CD4-positive, alpha-beta T cell treated with Interleukin-10 for 1 hour (primary cell): ENCODE measurements at places on chromosomes 5 and 9.

GRCh38 chr9:107786561-107786960 is 297.0 kb upstream of the KLF4 start:
- no peak for DNase-seq

- DNase-seq = no peak
Observed at GRCh38 chr5:153831973-153832372, 206.7 kb downstream of the FAM114A2 start.

DNA sequence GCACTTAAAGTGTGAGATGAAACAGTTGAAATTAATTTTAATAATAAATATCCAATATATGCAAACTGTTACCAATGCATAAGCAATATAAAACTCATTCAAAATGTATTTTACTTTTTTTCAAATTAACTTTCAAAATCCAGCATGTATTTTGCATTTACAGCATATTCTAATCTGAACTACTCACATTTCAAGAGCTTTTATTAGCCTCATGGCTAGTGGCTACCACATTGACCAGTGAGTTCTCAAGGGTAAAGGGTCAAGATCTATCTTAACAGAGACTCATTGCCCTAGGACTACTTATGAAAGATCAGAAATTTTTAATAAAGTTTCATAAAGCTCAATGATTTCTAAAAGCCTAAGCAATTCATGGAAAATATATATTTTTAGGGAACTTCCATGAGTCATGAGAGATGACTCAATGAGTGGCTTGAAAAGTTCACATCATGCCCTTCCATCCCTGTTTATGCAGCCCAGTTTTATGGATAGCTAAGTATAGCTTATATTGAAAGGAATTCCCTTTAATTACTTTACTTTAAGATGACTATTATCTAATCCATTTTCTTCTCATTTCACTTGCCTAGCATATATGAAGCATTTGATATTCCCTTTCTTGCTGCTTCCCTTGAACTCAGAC is 608.6 kb downstream of the SLCO4C1 start:
- DNase-seq = no peak

- no peak for DNase-seq
Observed at GRCh38 chr9:98883276-98883675, 60.4 kb upstream of the COL15A1 start.

DNA sequence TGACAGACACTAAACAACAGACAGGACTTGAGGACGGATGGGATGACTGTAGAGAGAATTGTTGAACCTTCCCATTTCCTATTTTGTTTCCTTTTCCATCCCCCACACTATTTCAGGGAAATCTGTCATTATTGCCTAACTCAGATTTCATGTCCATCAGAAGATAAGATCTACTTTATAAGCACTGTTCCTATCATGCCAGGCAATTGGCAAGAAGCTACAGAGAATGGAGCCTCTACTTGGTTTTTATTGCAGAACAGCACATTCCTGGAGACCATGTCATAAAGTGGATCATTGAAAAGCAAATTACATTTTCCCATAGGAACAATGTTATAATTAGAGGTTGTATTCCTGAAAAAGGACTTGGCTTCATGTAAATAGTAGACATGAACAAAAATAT is 173.7 kb upstream of the KIF2A start:
- DNase-seq = no peak

- no peak for DNase-seq
Observed at GRCh38 chr9:134679616-134680392, 38.2 kb downstream of the COL5A1 start.

GRCh38 chr5:119631660-119632059 is 2.3 kb downstream of the FAM170A start:
- no peak for DNase-seq

DNA sequence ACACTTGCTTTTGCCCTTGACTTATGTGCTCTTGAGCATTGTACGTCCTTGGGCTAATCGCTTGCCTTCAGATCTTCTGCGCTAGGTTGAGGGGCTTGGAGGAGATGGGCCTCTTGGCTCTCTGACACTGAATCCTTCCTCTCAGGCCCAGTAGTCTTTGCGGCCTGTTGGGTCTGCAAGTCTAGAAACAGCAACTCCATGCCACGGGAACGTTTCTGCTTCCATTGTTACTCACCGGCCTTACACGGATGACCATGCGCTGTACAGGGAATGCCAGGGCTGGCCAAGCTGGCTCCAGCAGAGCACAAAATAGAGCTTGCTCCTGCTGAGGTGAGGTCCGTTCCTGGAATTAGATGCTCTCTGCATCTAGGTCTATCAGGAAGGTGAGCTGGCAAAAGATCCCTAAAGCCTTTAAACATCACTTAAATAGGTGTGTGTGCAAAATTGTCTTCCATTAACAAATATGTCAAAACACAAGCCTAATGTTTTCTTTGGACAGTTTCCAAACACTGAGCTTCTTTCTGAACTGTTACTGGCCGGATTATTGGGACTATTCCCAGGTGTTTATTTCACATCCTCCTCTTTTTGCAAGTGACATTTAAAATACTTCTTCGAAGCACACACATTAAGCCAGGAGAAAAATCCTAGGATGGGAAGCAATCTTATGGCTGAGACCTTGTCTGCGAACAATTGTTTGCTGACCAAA is 29.7 kb downstream of the DAPK1 start:
- no peak for DNase-seq

GRCh38 chr5:111158105-111158744 is 66.0 kb upstream of the CAMK4 start:
- DNase-seq = peak; percentile 83

GRCh38 chr9:73782166-73782565 is 630.5 kb downstream of the ANXA1 start:
- no peak for DNase-seq
